GM12878 (cell line): ENCODE measurements at places on chromosomes 7 and 10.

DNA sequence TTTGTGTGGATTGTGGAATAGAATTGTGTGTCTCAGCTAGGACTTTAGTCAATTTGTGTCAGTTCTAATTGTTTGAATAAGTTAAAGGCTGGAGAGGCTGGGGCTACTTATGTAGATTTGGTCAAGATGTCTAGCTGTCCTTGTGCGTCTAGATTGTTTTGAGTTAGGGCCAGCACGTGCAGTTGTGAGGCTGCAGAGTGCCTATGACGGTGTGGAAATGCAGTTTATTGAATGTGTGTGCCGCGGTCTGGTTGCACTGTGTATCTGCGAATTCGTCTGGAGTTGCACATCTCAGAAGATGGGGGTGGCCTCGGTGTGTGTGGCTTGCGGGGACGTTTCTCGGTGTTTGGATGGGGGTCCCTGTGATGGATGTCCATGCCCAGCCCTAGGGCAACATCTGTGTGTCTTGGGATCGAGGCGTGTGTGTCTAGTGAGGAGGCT, 10.2 kb downstream of the EMX2 start:
- no peak for DNase-seq

DNA sequence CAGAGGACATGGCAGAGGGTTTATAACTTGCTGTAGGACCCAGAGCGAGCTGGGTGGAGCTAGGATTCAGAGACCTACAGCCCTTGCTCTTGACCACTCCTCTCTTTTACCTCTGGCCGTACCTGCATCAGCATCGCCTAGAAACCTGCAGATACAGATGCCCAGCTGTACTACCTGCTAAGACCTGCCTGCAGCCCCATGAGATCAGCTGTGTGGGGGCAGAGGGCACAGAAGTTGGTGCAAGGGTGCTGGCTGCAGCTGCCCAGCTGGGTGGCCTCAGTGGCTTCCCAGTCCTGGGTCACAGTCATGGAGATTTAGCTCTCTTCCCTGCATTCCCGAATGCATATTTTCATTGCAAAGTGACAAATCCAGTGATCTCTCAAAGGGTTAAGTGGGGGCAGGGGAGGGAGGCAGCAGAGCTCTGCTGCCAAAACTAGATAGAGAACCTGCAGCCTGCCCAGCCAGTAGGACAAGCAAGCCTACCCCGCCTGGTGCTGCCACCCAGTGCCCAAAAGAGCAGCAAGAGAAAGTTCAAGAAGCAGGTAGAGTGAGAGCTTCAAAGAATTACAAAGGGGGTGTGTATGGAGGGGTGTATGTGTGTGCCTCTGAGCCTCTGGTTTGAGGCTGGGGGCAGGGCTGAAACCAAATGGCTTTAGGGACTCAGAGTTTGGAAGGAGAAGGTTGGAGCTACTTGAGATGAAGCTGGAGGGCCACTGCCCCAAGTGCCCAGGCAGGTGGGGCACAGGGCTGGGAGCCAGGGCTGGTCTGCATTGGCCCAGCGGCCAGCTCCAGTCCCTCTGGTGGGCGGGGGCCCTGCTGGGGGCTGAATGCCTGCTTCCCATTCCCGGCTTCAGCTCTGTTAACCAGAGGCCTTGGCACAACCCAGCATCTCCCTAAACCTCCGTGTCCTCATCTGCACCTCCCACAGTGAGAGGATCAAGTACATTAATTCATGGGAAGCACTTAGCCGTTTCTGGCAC, 6.9 kb downstream of the FAM241B start:
- DNase-seq: no peak

GRCh38 chr10:119210633-119211032, 3.3 kb downstream of the GRK5 start:
- DNase-seq: no peak

GRCh38 chr7:6258440-6259182, 13.8 kb downstream of the CYTH3 start:
- DNase-seq: no peak

DNA sequence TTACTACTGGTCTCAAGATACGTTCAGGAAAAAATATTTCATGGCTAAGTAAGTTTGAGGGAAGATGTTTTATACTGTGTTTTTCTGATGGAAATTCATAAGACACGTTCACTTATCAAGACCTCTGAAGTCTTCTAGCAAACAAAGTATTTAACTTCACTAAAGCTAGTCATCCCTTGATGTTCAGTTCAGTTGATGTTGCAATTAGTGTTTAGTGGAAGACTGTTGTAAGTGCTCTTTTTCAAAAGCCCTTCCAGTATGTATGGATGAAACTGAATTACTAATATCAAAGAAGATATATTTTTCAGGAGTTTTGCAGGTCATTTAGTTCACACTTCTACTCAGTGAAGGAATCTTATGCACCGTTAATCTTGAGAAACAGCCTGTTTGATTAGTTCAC, 25.1 kb downstream of the CUL1 start:
- no peak for DNase-seq

- DNase-seq: no peak
These were observed 926.2 kb downstream of the KCNMA1 start for GRCh38 chr10:76711222-76711997.

- DNase-seq: no peak
These were observed 66.8 kb downstream of the LYZL2 start for GRCh38 chr10:30562787-30563186.

GRCh38 chr7:48301201-48301600, 129.9 kb downstream of the ABCA13 start:
- no peak for DNase-seq

- DNase-seq: no peak
These were observed 30.6 kb upstream of the FGFR2 start for GRCh38 chr10:121628859-121629258.

GRCh38 chr7:17266565-17266964, 31.9 kb upstream of the AHR start:
- DNase-seq: no peak

GRCh38 chr7:116195451-116195850, 14.9 kb upstream of the TES start:
- DNase-seq: no peak
